Activated naive CD4-positive, alpha-beta T cell treated with anti-CD3 and anti-CD28 coated beads for 36 hours (primary cell): ENCODE measurements at places on chromosomes 12 and 14.
A peak's percentile ranks its signal among the peaks of the same experiment; 100 is the strongest.

- no peak for DNase-seq
Observed at GRCh38 chr12:75766263-75767160, 255.1 kb upstream of the KRR1 start.

GRCh38 chr12:115072712-115073111, 388.7 kb upstream of the TBX3 start:
- DNase-seq: no peak

DNA sequence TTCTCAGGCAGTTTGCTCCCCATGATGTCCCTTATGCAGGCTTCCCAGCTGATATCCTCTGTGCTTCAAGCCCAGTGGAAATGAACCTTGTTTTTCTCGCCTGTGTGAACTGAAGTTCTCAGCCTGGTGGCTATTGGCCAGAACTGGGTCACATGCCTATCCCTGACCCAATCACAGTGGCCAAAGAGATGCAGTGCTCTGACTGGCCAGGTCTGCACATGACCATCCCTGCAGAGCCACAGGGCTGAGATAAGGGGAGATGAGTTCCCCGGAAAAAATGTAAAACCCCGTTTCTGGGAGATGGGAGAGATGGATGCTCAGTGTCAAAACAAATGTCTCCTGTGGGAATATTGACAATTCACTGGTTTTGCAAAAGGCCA, 34.7 kb upstream of the FZD10 start:
- no peak for DNase-seq

- no peak for DNase-seq
Observed at GRCh38 chr12:61385771-61386170, 874.4 kb upstream of the USP15 start.

DNA sequence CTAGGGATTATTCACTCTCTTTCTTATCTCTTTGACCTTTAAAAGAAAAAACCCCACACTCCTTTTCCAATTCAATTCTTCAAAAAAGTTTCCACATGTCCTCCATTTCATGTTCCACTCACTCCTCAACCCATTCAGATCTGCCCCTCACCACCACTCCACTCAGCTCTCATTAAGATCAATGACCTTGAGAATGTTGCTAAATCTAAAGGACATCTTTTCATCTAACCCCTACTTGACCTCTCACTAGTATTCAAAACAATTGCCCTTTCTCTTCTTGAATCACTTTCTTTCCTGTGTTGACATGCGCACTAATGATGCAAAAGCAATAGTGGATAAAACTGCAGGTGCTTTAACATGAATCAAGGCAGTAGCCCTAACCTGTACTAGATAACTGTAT, 9.9 kb downstream of the HECTD1 start:
- no peak for DNase-seq

DNA sequence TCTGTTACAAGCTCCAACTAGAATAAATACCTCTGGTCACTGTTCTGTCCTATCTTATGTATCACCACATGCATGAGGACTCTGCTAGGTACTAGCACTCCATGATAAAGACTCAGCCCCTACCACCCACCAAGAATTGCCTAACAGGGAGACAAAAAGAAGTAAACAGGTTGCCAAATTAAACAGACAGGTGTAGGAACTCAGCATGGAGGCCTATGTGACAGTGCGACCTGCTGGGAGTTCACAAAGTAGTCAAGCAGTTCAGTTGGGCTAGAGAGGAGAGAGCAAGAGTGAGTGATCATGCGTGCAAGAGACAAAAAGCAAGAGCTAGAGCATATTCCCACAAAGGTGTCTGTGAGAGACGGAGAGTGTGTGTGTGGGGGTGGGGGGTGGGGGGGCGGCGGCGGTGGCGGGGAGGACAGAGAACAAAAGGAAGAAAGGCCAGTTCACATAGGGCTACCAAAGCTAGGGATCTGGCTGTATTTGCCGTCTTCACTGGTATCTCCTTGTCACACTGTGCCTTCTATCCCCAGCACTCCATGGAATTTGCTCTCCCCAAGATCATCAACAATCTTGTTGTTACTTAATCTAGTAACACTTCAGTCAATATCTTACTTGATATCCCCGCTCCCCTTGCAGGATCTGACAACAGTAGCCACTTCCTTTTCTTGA, 81.2 kb downstream of the SPPL3 start:
- no peak for DNase-seq

GRCh38 chr14:61106271-61106958, 125.4 kb downstream of the SLC38A6 start:
- DNase-seq: no peak

DNA sequence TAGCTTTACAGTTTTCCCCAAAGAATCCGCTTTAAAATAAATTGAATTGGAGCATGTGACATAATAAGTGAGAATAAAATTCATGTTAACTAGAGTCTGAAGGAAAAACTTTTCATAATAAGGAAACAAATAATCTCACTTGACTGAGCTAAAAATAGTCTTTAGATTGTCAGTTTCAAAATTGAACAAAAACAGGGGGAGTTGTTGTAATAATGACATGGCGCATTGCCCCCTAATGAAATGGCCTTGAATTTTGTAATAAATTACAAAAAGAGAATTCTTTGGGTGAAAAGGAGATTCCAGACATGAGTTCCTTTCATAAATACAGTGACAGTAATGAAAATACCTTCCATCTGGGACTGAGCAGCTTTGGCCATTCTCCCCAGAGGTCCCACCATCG, 178.6 kb downstream of the EFCAB11 start:
- no peak for DNase-seq

- DNase-seq: peak; percentile 22
Observed at GRCh38 chr12:46455648-46456352, 83.2 kb upstream of the SLC38A2 start.

- DNase-seq: no peak
Observed at GRCh38 chr14:70789361-70789760, 20.0 kb downstream of the MAP3K9 start.

- no peak for DNase-seq
Observed at GRCh38 chr14:25250516-25250915, 200.6 kb upstream of the STXBP6 start.

- peak; percentile 58 for DNase-seq
Observed at GRCh38 chr12:15584366-15585041, 204.7 kb downstream of the EPS8 start.

DNA sequence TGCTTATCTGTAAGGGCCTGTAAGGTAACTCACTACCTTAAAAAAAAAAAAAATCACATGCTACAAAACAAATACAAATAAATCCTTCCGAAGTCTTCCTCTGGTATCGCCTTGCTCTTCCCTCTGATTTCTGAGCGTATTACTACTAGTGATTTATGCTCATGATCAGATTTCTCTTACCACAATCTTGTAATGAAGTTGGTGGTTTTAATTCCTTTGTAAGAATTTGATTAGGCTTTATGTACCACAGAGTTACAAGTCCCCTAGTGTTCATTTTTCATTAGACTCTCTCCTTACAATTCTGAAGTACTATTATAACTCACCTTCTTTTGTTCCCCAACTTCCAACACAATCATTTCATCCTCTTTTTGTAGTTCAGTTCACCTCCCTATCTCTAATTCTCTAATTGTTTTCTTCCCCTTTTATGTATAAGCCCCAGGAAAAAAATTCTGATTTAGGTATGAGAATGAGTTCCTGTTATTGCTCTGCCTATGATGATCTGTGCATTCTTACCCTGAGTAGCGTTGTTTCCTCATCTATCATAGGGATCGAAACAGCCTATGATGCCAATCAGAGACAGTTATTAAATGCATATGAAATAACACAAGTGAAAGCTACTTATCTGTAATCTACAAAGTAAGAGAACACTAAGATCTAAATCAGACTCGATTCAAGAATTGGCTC, 81.5 kb downstream of the EPS8 start:
- no peak for DNase-seq

GRCh38 chr12:115097416-115097815, 413.4 kb upstream of the TBX3 start:
- no peak for DNase-seq

DNA sequence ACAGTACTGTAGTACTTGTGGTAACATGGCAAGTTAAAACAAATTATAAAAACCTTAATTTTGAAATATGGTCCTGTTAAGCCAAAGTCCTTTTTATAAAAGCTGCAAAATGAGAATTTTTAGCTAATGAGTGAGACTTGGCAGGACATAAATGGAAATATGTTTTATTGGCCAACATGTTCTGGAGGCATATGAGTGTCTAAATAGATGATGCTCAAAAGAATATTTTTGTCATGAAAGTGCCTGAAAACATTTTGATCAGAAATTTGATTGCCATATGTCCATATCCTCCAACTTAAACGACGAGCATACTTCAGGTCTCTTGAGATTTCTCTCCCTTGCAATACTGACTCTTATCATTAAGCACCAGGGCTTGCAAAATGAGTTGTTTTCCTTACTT, 972.6 kb downstream of the TMTC2 start:
- no peak for DNase-seq

- no peak for DNase-seq
Observed at GRCh38 chr14:50924843-50925242, 19.4 kb downstream of the PYGL start.

DNA sequence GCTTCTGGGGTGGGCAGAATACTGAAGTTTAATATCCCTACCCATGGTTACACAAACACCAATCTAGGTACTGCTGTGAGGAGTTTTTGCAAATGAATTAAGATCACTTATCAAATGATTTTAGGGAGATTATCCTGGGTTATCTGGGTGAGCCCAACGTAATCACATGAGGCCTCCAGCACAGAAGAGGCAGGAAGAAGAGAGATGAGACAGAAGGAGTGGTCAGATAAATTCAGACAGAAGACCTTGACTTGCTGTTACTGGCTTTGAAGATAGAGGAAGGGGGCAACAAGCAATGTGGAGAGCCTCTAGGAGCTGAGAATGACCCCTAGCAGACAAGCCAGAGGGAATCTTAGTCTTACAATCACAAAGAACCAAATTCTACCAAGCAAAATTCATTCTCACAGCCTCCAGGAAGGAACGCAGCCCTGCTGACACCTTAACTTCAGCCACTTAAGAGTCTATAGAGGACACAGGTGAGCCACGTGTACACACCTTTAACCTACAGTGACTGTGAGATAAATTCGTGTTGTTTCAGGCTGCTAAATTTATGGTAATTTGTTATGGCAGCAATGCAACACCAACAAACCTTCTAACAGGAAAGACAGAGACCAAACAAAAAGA, 49.4 kb downstream of the FERMT2 start:
- no peak for DNase-seq

- DNase-seq: no peak
Observed at GRCh38 chr14:72013721-72014345, 81.6 kb downstream of the RGS6 start.

- no peak for DNase-seq
Observed at GRCh38 chr12:42663621-42664020, 74.1 kb upstream of the PRICKLE1 start.

DNA sequence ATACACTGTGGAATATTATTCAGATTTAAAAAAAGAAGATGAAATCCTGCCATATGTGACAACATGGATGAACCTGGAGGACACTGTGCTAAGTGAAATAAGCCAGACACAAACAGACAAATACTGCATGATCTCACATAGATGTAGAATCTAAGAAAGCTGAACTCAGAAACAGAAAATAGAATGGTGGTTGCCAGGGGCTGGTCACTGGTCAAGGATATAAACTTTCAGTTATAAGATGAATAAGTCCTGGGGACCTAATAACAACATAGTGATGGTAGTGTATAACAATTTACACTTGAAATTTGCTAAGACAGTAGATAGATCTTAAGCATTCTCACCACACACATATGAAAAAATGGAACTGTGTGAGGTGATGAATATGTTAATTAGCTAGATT, 161.3 kb upstream of the TMCC3 start:
- DNase-seq: no peak

- DNase-seq: no peak
Observed at GRCh38 chr12:59886131-59886733, 290.4 kb downstream of the SLC16A7 start.

DNA sequence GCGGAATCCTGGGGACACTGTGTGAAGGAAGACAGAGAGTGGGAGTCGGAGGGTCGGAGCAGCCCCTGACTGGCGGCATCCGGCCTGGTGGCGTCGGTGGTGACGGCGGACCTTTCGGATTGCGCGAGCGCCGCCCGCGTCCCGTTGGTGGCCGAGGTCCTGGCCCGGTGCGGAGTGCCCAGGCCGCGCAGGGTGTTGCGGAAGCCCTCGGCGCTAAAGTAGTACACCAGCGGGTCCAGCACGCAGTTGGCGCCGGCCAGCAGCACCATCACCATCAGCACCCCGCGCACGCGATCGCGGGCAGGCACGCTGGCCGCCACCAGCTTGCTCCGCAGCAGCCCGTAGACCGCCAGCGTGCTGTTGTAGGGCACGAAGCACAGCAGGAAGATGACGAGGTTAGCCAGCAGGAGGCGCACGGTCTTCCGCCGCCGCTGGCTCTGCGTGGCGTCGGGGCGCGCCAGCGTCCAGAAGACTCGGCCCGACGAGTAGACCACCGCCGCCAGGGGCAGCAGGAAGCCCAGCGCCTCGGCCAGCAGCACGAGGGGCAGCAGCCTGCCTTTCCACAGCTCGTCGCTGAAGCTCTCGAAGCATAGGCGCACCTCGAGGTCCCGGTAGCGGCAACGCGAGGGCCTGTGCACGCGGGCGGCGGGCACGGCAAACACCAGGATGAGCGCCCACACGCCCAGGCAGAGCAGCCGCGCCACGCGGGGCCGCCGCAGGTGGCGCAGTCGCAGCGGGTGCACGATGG, 13.1 kb upstream of the CHD4 start:
- DNase-seq: peak; percentile 67

GRCh38 chr12:44127966-44128710, 292.3 kb downstream of the TMEM117 start:
- DNase-seq: no peak

DNA sequence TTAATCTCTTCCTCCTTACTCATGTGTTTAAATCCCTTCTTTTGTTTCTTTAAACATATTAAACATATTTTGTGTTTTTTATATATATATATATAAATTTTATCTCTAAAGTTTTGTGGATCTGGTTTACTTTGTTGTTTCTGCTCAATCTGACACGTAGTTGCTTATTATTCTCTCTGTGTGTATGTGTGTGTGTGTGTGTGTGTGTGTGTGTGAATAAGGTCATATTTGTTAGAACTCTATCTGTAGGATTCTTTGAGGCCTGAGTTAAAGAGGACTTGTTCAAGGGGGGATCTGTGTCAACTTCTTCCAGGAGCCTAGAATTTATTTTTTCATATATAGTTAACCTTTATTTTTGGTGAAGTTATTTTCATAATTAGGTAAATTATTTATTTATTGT, 2.7 kb downstream of the GPR65 start:
- DNase-seq: no peak

DNA sequence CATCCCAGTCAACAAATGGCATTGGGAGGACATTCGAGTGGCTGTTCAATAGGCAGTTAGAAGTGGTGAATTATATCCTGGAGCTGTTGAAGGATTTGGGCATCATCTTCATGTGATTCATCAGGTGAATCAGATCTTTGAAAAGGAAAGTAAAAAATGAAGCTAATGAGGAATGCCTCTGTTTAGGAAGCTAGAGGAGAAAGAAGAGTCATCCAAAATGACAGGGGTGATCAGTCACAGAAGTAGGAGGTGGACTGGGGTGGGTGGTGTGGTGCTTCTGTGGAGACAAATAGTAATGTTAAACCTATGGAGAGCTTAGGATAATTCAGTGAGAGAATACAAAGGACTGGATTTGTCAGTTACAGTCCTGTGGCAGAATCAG, 32.7 kb downstream of the DIP2B start:
- DNase-seq: no peak
